NB4 (cell line): ENCODE measurements at places on chromosomes 2 and 18.

- no peak for DNase-seq
Measured at GRCh38 chr18:57855551-57855950, 52.4 kb upstream of the ATP8B1 start.

GRCh38 chr18:5977022-5977421 lies 81.7 kb upstream of the TMEM200C start:
- no peak for DNase-seq

DNA sequence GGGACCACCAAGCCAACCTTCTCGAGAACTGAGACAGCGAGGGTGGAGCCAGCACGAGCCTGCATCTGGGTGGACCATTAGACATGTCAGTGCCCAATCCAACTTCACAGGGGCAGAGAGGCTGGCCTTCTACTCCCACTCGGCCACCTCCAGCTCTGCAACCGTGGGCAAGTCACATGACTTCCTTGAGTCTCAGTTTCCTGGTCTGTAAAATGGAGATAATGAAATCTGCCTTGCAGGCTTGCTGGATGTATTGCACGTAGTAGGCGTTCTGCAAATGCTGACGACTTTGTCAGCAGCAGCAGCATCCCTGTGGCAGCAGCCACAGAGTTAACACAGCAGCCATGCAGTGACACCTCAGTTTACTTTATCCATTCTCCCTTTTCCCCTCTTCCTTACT lies 208.9 kb downstream of the GLI2 start:
- no peak for DNase-seq

GRCh38 chr2:228522276-228522675 lies 340.8 kb upstream of the SPHKAP start:
- no peak for DNase-seq

- no peak for DNase-seq
Measured at GRCh38 chr2:37826611-37827010, 98.5 kb upstream of the RMDN2 start.

- DNase-seq: no peak
Measured at GRCh38 chr18:52377094-52377493, 37.1 kb downstream of the DCC start.

GRCh38 chr2:20482725-20483124 lies 35.9 kb downstream of the RHOB start:
- no peak for DNase-seq

GRCh38 chr2:215825707-215826106 lies 187.6 kb downstream of the MREG start:
- DNase-seq: no peak

DNA sequence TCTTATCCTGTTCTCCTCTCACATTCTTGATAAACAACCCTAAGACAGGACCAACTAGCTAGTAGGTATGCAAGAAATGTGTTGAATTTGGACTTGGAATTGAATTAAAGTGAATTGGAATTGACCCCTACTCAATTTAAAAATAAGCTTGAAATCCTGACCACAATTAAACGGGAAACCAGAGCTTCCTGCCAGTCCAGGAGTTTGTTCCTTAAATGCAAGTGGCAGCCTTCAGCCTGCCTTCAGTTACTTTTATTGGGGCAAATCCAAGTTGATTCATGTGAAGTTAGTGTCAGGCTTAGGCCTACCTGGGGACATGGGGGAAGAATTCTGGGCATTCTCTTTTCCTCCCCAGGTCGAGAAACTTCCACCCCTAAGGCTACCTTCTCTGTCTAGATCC lies 457.6 kb downstream of the BCL11A start:
- peak; percentile 41 for DNase-seq
